Bronchial epithelial cell (primary cell): ENCODE measurements at places on chromosomes 16 and 17. TPM values are rescaled to one million over a fixed set of nuclear protein-coding genes. Genes with fewer than 3 reads are reported as not detected.
A peak's percentile ranks its signal among the peaks of the same experiment; 100 is the strongest.

- DNase-seq, result no peak
Measured at GRCh38 chr16:30769379-30770089, 7.4 kb downstream of the RNF40 start.

DNA sequence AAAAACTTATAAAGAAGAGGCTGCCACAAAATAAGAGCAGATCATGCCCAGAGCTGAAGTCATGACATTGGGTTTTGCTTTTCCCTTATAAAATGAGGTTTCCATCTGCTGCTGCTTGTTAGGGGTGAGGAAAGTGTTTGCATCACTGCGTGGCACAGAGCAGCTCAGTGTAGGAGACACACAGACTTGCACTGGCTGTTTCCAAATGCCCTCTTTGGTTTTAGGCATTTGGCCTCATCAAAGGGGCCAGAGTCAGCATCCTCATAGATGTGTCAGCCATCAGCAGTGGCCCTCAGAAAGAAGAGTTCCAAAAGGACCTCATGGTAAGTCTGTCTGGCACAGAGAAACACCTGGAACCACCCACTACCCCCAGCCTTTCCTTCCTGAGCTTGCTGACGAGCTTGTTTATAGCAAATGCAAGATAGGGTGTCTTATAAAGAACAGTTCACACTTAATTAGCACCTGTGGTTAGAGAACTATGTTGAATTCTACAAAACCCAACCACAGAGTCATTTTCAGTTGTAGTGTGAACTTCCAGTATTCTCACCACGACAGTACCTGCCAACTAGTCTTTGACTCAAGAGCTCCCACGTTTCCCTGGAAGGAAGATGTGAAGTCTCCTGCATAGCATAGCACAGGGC, 17.0 kb downstream of the VWA3A start:
- no peak for DNase-seq

DNA sequence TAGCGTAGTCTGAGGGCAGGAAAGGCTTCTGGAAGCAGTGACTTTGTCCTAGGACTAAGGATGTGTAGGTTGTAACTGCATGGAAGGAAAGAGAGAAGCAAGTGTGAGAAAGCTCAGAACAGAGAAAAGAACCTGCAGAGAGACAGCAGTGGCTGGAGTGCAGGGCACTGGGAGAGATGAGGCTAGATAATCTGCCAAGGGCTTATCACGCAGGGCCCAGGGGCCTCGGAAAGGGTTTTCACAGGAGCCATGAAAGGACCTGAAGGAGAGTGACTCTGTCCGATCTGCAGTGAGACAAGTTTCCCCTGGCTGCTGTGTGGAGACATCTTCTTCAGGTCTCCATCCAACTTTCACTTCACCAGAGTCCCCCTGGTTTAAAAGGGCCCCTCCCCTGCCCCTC, 7.1 kb upstream of the SRCAP start:
- DNase-seq, result no peak

GRCh38 chr16:2278956-2279800, 11.3 kb upstream of the RNPS1 start:
- DNase-seq, result no peak

DNA sequence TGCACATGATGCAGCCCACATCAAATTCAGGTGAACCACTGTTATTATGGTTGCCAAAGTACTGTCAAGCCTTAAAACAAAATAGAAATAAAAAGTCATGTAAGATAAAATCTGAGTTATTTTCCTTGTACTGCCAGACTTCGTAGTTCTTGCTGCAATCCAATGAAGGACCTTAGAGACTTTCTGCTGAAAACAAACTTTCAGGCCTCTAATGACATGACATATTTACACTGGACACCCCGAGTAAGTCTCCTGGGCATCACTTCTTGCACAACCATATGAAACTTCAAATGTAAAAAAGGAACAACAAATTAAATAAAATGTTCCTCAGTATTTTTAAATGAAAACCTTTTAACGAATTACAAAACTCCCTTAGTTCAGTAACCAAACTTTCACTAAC, 66.7 kb downstream of the TOX3 start:
- DNase-seq, result no peak

DNA sequence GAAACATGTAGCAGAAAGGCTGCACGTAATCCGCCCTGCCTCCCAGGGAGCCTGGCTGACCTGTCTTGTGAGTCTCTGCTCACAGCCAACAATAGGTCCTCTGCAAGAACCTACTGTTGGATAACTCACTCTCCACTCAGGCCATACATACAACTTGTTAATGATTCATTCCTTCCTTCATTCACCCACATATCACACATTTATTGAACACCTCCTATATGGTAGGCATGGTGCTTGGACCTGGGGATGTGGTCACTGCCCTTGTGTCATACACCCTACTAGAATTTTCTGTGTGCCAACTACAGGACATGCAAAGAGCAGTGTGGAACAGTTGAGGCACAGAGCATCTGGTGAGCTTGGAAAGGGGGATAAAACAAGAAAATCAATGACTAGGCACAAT, 28.1 kb upstream of the HNF1B start:
- DNase-seq, result no peak

DNA sequence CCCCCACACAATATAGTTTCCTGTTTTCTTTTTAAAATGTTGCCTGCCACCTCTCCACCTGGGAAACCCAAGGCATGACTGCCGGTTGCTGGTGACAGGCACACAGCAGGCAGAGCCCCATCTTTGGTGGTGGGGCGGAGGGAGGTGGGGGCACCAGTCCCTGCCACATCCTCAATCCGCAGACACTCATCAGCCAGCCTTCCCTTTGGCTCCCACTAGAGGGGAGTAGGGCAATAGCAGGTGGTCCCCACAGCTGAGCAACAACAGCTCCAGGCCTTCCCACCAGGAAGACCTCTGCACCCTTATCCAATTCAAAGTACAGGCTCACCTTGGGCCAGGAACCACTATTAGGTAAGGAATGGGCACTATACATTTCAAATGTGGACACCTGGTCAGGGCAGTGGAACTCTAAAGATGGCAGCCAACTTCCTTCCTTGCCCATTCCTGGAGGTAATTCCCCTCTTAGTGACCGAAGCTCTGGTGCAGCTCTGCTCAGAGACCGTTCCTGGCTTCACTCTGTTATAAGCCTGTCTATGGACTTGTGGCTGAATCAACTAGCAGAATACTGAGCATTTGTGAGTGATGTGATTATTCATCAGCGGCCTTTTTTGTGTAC, 13.9 kb downstream of the RECQL5 start:
- peak; percentile 31 for DNase-seq

DNA sequence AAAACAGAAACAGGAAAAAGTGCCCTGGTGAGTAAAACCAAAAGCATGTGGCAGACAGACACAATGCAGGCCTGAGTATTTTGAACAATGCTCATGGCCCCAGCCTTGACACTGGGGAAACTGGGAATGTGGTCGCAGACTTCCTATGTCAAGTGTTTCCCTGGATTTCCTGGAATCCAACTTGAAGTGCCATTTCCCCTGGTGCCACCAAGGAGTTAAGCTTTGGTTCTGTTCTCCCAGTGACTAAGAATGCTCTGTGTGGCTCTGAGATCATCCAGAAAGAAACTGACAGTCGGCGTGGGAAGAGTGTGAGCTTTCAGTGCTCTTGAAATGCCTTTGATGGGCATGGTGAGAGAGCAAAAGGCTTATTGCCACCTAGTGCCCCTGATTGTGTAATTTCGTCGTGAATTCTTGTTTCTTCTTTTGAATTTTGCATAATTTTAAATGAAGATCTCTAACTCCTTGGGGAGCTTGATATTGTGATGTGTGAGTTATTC, 96.0 kb downstream of the YPEL2 start:
- DNase-seq, result peak; percentile 48

- peak; percentile 70 for DNase-seq
Measured at GRCh38 chr16:67910158-67910557, 17.1 kb downstream of the PSKH1 start.

DNA sequence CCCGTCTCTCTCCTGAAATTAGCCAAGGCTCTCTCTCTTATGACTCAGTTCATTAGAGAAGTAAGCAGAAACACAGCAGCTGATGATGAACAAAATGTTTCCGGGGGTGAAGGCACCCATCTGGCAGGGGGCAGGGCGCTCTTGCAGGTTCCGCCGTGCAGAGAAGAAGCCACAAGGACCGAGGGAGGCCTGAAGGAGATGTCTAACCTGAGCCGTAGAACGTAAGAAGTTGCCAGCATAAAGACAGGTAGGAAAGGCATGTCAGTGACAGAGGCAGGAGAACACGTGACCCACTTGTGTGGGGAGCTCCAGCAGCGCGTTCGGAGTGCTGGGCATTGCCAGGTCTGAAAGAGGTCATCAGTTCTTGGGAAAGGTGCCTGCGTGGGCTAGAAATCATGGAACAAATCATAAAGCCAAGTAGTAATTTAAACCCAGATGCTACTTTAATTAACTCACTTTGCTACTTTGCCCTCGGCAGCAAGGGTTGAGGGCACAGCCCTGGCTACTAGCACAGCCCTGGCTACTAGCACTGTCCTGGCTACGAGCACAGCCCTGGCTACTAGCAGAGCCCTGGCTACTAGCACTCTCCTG, 198.6 kb downstream of the RPTOR start:
- no peak for DNase-seq

DNA sequence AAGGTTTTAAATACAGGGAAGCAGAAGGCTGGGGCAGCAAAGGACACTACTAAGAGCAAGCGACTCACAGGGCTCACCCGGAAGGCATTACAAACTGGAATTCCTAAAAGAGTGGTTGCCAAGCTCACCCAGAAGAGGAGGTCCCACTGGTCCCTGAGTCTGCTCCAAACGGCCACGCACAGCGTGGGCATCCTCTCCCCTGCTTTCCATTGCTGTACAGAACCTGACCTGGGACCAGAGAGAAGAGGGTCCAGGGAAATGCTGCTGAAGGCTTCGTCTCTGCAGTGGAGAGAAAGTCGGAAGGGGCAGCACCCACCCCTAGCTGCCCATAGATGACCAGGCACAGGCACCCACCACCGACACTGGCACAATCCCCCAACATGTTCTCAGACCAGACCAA, 67.2 kb downstream of the ADCY9 start:
- DNase-seq, result no peak

DNA sequence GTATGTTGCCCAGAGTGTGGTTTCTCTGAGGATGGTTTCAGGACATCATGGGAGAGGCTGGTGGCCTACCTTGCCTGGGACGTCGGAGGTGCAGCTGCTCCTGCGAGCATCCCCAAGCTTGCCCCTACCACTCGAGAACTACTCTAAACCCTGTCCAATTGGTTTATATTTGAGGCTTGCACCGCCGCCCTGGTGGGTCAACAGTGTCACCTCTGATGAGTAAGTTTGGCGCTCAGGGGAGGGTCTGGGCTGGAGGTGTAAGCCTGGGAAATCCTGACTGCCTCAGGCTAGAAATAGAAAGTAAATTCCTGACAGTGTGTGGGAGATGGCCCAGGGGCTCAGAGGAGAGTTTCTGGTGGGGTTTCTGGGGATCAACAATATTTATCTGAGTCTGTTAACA, 48.2 kb downstream of the CCDC42 start:
- DNase-seq, result no peak

DNA sequence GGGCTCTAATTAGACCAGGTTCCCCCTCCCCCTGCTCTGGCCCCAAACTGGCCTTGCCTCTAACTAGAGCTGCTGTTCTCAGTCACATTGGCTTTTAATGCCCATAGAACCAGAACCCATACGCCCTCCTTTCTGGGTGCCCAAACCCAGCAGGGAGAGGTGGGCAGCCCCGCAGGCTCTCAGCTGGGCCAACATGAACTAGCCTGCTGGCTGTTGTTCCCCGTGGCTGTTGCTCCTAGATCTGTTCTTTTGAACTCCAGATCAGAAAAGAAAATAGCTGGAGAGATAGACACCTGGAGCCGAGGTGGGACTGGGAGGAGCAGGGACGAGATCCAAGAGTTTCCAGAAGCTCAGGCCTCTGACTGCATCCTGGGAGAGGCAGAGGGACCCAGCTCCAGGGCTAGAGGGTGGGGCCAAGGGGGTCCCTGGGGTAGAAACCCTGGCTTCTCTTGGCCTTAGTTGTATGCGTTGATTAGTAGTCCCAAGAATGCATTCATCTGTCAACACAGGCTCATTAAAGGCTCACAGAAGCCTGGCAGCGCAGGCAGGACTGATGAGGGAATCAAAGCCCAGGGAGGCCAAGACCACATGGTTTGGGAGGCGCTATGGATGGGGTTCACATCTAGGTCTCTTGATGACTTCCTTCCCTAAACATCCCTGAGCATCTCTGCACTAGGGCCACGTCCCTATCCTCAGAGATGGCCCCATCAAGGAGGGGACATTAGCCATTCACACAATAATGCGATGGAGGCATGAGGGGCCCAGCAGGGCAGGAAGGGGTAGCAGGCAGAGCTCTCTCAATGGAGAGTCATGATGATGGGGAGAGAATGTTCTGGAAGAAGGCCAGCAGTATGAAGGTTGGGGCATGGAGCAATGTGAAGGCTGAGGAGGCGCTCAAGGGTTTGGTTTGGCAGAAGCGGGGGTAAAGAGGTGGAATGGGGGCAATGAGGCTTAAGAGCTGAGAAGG, 1.3 kb upstream of the CPSF4L start:
- no peak for DNase-seq

GRCh38 chr16:11074131-11074530, 129.8 kb downstream of the CLEC16A start:
- DNase-seq, result no peak

DNA sequence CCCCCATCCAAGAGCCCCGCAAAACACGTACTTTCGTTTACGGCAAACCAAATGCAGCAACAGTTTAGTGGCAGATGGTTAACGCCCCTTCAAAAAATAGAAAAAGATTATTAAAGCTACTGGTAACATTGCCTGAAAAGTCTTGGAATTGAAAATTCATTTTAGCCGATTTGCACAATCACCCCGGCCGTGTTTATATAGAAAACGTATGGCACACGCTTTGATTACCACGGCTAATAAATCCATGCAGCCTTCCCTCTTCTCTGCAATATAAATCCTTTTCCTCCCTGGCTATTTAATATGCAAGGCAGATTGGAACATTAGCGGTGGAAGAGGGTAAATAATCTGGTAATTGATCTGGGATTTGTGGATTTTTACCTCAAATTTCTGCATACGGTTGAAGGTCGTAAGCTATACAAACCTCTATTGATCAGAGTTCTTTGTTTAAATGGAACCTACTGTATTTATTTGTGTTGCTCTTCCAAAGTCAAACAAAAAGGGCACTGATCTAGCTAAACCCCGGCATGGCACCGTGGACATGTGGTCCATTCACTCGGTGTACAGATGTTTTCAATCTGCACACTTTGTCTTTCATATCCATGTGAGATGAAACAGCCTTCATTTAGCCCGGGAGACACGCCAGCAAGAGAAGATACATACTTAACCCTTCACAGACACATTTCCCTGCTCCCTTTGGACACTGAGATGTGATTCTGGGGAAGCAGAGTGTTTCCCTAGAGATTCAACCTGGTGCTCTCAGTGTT, 238.1 kb upstream of the MAF start:
- DNase-seq, result no peak

GRCh38 chr16:3076577-3076976, 11.1 kb downstream of the IL32 start:
- no peak for DNase-seq

- DNase-seq, result peak; percentile 51
Measured at GRCh38 chr16:30927789-30928378, 4.5 kb downstream of the FBXL19 start.

SMIM22 gene
- total RNA-seq, result 0.79 and 9.0 TPM in 2 replicates

TNK1 gene
- 7.4 and 11.8 TPM in 2 replicates for total RNA-seq

C17orf67 gene
- total RNA-seq, result 0.26 and 0.64 TPM in 2 replicates

FNDC8 gene
- not detected in 2 replicates for total RNA-seq

CETP gene
- total RNA-seq, result not detected in 2 replicates

C16orf46 gene
- total RNA-seq, result 0.26 and 0.53 TPM in 2 replicates

ATP1B2 gene
- total RNA-seq, result not detected in 2 replicates

G6PC1 gene
- total RNA-seq, result not detected in 2 replicates

LHX1 gene
- total RNA-seq, result not detected in 2 replicates
